Stimulated activated CD8-positive, alpha-beta memory T cell treated with anti-CD3 and anti-CD28 coated beads, Interleukin-15, amount 100 ng/mL, for 48 hours (primary cell): ENCODE measurements at places on chromosomes 1 and 21.

DNA sequence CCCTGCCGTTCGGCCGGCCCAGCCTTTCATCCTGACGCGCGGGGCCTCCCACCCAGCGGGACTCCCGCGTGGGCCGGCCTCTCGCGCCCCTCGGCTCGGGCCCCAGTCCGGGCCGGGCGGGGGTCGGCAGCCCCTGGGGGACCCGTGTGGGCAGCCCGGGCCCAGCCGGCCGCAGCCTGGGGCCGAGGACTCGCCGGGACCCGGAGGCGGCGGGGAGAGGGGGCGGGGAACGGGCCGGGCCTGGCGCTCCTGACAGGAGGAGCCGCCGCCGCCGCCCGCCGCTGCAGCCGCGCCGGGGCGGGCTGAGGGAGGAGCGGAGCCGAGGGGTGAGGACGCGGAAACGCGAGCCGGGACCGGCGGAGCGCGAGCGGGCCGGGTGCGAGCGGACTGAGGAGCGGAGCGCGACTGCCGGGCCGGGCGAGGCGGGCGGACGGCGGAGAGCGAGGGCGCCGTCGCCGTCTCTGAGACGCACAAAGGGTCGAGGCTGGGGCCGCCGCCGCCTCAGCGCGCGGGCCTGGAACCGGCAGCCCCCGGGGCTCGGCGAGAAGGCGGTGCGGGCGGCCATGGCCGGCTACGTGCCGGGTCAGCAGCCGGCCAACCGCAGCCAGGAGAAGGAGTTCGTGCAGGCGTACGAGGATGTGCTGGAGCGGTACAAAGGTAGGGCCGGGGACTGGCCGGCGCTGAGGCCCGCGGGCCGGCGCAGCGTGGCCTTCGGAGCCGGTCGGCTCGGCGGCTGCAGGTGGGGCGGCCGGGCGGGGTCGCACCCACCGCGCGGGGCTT, 79.1 kb downstream of the NDUFS5 start:
- no peak for DNase-seq

GRCh38 chr1:104132382-104132973, 382.8 kb downstream of the AMY1C start:
- no peak for DNase-seq

- DNase-seq, result peak; percentile 27
Observed at GRCh38 chr1:185636848-185637247, 97.3 kb upstream of the HMCN1 start.

DNA sequence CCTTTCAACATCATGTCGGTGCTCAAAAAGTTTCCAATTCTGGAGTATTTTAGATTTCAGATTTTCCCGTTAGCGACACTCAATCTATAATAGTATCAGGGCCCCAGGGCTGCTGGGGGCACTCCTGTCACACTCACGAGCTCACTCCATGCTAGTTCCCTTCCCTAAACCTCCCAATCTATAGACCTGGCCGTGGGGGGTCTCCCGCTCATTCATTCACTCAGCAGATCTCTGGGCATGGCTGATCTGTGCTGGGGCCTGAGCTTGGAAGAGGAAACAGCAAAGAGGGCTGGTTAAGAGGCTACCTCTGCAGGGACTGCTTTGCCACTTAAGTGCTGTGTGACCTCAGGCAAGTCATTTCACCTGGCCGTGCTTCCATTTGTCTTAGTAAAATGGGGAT, 46.8 kb upstream of the LAPTM5 start:
- DNase-seq, result no peak

GRCh38 chr1:117857418-117857817, 72.0 kb downstream of the GDAP2 start:
- no peak for DNase-seq

- DNase-seq, result no peak
Observed at GRCh38 chr1:207762622-207763021, 10.8 kb downstream of the CD46 start.

DNA sequence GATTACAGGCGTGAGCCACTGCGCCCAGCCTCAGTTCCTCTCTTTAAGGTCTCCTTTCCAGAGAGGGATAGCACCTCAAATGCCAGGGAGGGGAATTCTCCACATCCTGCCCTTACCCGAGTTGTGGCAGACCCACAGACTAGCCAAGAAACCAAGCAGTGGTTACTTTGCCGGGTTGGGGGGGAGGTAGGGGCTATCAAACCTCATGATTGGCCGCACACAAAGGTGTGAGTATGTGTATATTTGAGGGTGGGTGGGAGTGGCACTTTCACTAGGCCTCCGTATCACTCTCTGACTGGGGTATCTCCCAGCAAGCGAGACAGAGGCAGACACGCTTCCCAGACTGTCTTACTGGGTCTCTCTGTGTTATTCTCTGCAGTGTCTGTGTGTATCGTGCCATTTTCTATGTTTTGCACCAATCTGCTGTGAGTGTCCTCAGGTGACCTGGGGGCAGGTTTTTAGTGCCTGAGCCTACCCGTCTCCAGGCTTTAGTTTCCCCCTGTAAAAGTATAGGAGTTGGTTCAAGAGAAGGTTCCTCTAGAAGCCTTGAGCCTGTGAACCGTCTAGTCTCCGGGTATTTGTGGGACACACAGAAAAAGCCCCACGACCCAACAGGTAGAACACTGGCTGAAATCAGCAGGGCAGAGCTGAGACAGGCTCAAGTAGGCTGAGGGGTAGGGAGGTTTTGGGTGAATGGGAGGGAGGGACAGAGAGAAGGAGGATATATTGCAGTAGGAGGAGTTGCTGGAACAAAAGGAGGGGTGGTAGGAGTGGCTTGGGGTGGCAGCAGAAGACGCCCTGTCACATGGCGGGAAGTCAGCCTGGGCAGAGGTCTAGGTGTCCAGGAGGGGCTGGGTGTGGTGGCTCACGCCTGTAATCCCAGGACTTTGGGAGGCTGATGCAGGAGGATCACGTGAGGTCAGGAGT, 10.3 kb downstream of the LMNA start:
- no peak for DNase-seq

DNA sequence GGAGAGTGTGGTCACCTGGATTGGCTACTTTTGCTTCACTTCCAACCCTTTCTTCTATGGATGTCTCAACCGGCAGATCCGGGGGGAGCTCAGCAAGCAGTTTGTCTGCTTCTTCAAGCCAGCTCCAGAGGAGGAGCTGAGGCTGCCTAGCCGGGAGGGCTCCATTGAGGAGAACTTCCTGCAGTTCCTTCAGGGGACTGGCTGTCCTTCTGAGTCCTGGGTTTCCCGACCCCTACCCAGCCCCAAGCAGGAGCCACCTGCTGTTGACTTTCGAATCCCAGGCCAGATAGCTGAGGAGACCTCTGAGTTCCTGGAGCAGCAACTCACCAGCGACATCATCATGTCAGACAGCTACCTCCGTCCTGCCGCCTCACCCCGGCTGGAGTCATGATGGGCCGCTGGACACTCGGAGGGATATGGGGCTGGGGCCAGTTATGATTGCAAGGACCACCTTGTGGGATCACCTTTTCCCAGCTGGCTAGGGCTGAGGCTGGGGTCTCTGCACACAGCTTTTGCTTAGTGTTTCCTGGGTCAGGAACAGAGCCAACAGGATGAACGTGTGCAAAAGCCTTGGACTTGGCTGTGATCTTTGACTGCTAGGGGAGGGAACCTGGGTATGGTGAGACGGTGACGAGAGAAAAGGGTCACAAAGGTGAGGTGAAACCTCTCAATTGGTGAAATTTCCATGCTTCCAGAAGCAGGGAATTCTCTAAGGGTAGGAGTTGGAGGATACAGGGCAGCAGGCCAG, 4.3 kb upstream of the GNAI3 start:
- DNase-seq, result no peak

- no peak for DNase-seq
Observed at GRCh38 chr1:41619511-41620364, 135.3 kb upstream of the EDN2 start.

DNA sequence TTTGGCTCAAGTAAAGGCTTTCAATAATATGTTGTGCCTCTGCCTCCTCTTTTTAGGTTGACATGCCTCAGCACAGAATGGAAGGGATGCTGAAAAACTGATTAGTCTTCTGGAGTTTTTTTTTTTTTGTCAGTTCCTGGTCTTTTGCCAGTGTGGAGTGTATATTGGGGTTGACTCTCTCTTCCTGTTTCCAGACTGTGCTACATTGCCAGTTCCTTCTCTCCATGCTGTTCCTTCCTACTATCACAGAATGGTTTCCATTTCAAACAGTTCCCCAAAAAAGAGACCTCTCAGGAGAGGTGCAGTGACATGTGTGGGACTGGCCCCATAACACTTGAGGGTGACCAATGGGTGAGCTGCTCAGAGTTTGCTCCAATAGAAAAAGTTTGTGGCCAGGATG, 101.7 kb upstream of the ETV3 start:
- no peak for DNase-seq

- DNase-seq, result no peak
Observed at GRCh38 chr1:10170239-10170574, 40.2 kb upstream of the KIF1B start.

DNA sequence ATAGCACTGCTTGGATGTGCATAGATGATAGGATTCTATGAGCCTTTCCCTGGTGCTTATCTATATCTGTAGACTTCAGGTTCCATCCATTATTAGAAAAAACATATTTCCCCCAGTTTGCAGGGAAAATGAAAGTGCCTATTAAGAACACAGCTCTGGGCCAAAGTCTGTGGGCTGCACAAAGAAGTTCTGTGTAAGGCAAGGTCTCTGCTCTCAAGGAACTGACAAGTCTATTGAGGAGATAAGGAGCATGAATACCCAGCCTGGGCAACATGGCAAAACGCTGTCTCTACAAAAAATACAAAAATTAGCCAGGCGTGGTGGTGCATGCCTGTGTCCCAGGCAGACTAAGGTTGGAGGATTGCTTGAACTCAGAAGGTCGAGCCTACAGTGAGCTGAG, 22.3 kb upstream of the SDE2 start:
- no peak for DNase-seq

DNA sequence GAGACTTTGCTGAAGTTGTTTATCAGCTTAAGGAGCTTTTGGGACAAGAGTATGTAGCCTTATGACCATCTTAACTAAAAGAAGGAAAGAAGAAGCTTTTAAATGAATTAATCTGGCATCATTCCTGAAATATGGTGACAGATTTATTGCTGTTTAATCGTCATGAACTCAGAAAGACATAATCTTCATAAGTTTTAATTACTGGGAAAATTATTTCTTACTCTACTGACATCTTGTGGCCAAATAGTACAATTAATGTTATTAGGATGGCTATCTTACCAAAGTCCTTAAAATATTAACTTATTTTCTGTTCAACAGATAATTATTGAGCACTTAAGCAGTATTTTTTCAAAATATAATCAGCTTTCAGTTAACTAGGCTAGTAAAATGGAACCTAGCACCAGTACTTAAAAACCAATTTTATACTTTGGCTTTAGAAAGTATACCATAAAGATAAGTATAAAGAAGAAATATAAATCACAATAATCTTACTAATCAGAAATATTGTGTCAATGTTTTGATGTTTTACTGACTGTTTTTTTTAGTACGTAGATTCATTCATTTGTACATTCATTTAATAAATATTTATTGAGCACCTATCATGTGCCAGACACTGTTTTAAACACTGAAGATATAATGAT, 34.7 kb upstream of the GPR25 start:
- no peak for DNase-seq

GRCh38 chr1:83516369-83516768, 482.6 kb downstream of the TTLL7 start:
- DNase-seq, result no peak

GRCh38 chr1:24181619-24182018, 5.5 kb downstream of the IFNLR1 start:
- DNase-seq, result no peak

DNA sequence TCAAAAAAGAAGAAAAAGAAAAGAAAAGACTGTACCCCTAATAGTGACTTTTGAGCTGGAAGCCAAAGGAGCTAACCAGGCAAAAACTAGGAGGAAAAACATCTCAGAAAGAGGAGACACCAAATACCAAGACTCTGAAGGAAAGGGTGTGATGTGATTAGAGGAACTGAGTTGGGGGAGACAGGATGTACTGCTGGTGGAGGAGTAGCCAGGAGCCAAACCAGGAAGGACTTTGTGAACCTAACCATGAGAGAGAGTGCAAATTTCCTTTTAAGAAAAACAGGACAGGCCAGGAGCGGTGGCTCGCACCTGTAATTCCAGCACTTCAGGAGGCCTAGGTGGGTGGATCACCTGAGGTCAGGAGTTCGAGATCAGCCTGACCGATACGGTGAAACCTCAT, 4.1 kb upstream of the RBP7 start:
- no peak for DNase-seq

DNA sequence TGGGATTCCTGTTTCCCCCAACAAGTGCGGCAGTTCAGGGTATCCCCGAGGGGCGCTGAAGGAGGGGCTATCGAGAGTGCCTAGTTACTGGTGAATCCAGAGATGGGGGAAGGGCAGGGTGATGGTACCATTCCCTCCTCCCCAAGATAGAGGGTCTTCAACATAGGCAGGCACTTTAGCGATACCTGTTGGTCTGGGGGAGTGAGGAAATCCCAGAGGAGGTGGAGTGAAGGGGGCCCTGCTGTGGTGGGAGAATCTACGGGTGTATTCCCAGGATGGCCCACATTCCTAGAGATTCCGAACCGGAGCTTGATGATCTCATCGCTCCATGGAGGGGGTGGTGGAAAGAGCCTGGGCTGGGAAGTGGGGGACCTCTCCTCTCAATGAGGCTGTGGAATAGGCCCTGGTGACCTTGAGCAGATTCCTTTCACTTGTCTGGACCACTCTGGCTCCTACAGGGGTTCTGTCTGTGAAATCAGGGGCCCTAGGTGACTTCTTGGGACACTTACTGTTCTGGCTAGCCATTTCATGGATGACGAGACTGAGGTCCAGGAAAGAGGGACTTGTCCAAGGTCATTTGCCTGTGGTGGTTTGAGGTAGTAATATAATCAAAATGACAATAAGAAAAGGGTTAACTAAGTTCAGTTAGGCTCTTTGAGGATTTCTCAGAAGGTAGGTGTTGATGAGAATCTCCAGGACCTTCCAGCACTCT, 52.7 kb upstream of the SYNC start:
- DNase-seq, result no peak

DNA sequence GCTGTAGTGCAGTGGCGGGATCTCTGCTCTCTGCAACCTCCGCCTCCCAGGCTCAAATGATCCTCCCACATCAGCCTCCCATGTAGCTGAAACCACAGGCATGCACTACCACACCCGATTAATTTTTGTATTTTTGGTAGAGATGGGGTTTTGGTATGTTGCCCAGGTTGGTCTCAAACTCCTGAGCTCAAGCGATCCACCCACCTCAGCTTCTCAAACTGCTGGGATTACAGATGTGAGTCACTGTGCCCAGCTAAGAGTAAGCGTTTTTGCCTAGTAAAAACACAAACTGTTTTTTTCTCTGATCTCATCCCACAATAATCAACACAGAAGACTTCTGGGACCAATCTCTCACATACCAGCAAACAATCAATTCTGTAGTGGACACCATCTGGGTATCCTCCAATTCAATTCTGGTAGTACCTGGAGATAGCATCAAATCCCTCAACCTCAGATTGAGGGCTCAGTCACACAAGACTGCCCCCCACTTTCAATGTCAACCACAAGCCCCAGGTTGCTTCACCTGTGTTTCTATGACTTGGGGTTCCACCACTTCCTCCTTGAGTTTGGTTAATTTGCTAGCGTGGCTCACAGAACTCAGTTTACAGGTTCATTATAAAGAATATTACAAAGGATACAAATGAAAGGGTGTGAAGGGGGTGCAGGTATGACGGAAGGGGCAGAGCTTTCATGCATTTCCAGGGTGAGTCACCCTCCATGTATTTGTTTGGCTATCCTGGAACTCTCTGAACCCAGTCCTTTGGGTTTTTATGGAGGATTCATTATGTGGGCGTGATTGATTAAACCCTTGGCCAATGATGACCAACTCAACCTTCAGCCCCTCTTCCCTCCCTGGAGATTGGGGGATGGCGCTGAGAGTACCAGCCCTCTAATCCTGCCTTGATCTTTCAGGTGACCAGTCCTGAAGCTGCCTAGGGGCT, 40.0 kb upstream of the RHOU start:
- DNase-seq, result no peak

- no peak for DNase-seq
Observed at GRCh38 chr1:79388694-79389361, 382.3 kb upstream of the ADGRL4 start.

GRCh38 chr1:177273141-177273540, 102.4 kb downstream of the BRINP2 start:
- DNase-seq, result no peak
